ENCODE measurements at places on chromosomes 5 and 9.

DNA sequence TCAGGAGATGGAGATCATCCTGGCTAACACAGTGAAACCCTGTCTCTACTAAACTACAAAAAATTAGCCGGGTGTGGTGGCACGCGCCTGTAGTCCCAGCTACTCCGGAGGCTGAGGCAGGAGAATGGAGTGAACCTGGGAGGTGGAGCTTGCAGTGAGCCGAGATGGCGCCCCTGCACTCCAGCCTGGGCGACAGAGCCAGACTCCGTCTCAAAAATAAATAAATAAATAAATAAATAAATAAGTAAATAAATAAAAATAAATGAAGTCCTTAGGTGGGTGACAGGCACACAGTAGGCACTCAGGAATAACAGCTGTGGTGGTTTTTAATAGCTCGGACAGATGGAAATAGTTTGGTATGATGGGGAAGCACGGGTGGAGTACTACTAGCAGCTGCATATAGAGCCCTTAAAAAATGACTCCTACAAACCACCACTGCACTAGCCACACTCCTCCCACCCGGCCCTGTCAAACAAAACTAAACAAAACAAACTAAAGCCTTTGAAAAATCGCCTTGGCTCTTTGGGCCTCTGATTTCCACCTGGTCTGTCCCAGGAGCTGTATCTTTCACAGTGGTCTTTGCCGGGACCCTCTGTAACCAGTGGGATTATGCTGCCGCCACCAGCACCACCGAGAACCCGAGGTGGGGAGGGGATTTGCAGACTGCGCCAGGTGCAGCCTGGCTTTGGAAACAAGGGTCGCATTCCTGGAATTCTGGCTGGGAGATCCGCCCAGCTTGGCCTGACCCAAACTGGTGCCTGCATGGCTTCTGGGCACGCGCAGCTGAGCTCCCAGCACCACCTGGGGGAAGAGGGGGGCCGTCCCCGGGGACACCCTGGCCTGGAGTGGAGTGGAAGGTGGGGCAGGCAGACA is 5.1 kb upstream of the WDR5 start:
- no peaks in the 10 kb centered on the region for H3K4me1 ChIP-seq
- no peak overlapping the region for H3K27ac ChIP-seq
- no peak for DNase-seq
- no peak overlapping the region for H3K4me3 ChIP-seq

DNA sequence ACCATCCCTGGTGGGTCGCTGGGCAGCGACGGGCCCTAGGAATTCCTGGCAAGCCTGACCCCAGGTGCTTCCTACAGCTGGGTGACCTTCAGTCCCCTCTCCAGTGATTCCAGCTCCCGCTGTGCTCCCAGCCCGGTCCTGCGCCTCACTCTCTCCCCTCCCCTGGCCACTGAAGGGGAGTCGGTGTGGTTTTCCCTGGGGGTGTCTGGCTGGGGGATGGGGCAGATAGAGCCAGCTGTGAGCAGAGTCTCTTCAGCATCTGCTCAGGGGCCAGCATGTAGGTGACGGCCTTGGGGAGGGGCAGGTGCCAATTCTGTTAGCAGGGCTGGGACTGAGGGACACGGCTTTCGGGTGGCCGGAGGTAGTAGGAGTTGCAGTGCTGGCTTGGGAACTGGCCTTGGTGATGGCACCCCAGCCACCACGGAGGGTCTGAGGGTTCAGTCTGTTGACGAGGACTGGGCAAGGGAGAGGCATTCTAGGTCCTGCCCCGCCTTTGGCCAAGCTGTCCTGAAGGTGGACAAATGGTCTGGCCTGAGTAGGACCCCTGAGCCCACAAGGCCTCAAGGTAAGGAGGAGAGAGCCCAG is 3.2 kb downstream of the GPSM1 start:
- no peak overlapping the region for H3K27ac ChIP-seq
- H3K4me3 ChIP-seq = no peak overlapping the region
- no peaks in the 10 kb centered on the region for H3K36me3 ChIP-seq
- peaks cover 31% of the 10 kb centered on the region for H3K4me1 ChIP-seq

- no peak for DNase-seq
- no peak overlapping the region for H3K4me3 ChIP-seq
- H3K27ac ChIP-seq = no peak overlapping the region
- H3K36me3 ChIP-seq = no peaks in the 10 kb centered on the region
- no peaks in the 10 kb centered on the region for H3K27me3 ChIP-seq
- no peaks in the 10 kb centered on the region for H3K4me1 ChIP-seq
Observed at GRCh38 chr5:75640395-75640794, 29.1 kb downstream of the ANKDD1B start.

- H3K36me3 ChIP-seq = no peaks in the 10 kb centered on the region
- no peaks in the 10 kb centered on the region for H3K27me3 ChIP-seq
- H3K4me3 ChIP-seq = peak overlapping the region; percentile 8
- H3K27ac ChIP-seq = peak overlapping the region; percentile 96
Observed at GRCh38 chr5:87113861-87114260, 153.8 kb upstream of the RASA1 start.
